Stimulated activated CD8-positive, alpha-beta memory T cell treated with anti-CD3 and anti-CD28 coated beads, Interleukin-15, amount 100 ng/mL, for 24 hours (primary cell): ENCODE measurements at places on chromosomes 2 and 18.

DNA sequence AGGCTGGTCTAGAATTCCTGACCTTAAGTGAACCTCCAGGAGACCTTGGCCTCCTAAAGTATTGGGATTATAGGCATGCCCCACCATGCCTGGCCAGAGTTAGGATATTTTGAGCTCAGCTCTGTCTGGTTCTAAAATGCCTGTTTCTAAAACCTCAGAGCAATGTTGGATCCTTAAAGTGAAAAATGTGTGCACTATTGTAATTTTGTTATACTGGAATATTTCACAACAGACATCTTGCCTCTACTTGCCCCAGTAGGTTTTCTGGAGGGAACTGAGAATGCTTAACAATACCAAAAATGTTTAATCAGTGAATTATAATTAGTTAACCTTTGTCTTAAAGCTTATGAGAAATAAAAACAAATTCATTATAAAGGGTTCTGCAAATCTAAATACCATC, 144.6 kb upstream of the CCDC195 start:
- no peak for DNase-seq

GRCh38 chr18:61842146-61842545, 50.7 kb downstream of the RNF152 start:
- DNase-seq: no peak

GRCh38 chr18:2316751-2317696, 254.3 kb downstream of the METTL4 start:
- no peak for DNase-seq

DNA sequence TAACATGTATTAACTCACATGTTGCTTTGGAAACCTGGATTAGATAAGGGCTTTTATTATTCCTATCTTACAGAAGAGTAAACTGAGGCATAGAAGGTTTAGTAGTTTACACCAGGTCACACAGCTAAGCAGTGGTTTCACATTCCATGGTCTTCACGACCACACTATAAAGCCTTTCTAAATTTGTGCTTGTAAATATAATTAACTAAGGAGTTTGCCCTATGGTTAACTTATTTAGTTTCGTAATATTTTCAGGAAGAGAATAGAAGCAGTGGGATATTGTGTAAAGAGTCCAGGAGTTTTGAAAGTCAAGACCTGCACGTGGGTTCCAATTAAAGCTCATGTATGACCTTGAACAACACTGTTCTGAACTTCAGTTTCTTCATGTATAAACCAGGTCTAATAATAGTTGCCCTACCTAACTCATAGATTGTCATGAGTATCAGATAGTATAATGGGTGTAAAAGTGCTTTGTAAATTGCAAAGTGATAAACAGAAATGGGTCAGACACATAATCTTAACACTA, 19.5 kb upstream of the SOS1 start:
- DNase-seq: no peak

GRCh38 chr2:86033751-86034692, 71.7 kb downstream of the POLR1A start:
- no peak for DNase-seq

DNA sequence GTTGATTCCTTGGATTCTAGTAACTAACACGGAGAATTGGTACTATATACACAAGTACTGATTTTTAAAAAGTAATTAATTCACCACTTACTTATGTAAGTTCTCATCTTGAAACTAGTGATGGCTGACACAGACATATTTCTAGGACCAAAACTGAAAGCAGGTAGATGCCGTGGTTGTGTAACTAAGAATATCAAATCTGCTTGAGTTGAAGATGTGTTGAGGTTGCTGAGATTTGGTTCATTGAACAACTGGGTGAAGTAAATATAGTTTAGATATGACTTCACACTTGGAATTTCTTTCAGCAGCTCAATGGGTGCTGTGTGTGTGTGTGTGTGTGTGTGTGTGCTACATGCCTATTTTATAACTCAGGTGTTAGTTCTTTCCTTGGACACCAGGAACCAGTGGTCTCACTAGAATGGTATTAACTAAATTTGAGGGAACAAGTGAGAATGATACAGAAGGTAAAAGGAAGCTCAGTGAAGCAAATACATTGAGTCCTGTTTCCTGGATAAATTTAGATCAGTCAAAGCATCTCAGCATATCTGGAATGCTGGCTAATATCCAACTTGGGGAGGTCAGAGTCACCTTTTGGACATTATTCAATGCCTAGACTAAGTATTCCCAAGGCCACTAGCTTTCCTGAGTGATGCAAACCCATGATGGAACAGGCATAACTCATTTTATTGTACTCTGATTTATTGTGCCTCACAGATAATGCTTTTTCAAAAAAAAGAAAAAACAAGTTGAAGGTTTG, 110.7 kb upstream of the ZEB2 start:
- no peak for DNase-seq

DNA sequence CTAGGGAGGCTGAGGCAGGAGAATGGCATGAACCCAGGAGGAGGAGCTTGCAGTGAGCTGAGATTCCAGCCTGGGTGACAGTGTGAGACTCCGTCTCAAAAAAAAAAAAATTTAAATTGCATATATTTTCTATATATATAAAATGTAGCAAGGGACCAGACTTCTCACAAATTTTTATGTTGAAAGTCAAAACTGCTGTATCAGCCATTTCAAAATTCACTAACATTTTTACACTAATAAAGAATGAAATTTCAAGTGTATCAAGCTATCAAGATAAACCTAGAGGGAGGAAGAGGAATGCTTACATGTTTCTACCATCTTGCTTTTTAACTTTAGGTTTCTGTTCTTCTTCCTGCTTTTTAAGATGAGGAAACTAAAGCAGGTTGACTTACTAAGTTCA, 464.0 kb downstream of the KCNJ3 start:
- no peak for DNase-seq

GRCh38 chr2:115369400-115369799, 927.0 kb downstream of the DPP10 start:
- DNase-seq: no peak

DNA sequence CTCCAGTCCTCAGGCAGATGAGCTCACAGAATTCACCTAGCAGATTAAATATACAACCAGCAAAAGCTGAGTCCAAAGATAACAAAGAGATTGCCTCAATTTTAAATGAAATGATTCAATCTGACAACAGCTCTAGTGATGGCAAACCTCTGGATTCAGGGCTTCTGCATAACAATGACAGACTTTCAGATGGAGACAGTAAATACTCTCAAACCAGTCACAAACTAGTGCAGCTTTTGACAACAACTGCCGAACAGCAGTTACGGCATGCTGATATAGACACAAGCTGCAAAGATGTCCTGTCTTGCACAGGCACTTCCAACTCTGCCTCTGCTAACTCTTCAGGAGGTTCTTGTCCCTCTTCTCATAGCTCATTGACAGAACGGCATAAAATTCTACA, 86.0 kb downstream of the PTRHD1 start:
- no peak for DNase-seq
